ENCODE measurements at places on chromosomes 13 and 19. TPM values are rescaled to one million over a fixed set of nuclear protein-coding genes. Genes with fewer than 3 reads are reported as not detected.

PEG3 gene
- 0.26 TPM for total RNA-seq

TGFB1 gene
- 15.3 TPM for total RNA-seq

SACS gene
- 52.1 TPM for total RNA-seq

PRR20D gene
- not detected for total RNA-seq
